Globus pallidus (tissue), 1 donor: ENCODE measurements at places on chromosomes 11 and 22.
A peak's percentile ranks its signal among the peaks of the same experiment; 100 is the strongest.

DNA sequence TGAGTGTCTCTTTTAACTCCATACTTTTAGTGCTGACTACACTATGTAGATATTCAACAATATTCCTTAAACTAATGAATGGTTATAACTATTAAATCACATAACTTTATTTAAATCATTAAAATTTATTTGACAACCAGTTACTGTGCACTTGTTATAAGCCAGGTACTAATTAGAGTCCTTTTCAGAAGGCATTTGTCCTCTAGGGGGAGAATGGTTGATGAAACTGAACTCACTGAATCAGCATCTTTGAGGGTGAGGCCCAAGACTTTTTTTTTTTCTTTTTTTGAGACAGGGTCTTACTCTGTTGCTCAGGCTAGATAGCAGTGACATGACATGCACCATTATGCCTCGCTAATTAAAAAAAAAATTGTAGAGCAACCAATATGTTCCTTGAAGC lies 515.6 kb upstream of the CCDC90B start:
- DNase-seq, result no peak

DNA sequence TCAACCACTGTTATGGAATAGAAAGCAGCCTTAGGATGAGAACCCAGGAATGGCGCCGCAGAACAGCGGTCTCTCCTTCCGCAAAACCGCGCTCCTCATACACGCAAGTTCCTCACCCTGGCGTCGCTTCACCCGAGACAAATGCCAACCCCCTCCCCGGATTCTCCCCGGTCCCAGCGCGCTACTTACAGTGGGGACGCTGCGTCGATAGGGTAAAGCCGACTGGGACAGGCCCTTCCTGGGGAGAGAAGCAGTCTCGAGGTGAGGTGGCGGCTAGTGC lies 287 bp downstream of the RPS13 start:
- no peak for DNase-seq

GRCh38 chr22:22037229-22037628 lies 54.6 kb upstream of the TOP3B start:
- no peak for DNase-seq

- no peak for DNase-seq
Measured at GRCh38 chr22:39431216-39431801, 25.5 kb upstream of the MGAT3 start.

DNA sequence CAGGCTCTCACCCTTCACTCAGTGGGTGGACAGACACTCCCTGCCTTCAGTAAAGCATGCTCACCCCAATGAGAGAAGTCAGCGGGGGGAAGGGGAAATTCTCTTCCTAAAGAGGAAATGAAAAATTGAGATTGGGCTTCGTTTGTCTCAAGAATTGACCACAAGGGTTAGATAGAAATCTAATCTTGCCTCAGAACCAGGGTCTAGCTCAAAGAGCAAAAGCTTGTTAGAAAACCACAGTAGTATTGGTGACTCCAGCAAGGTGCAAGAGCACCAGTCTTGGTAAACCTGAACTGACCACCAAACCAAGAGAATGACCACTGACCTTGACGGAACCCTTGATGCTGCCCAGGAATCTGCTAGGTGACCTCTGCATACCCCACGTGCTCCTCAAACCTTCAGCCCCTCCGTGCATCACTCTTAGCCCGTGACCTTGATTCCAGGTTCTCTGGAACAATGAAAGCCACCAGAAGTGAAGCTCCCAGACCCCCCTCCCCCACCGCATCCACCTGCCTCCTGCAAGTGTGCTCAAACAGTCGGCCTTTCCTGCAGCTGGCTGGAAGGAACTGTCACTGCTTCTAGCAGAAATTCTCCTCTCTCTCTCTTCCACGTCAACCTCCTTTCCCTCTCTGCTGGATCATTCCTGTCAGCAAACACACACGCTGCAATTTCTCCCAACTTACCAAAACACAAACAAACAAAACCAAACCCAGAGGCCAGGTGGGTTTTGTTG lies 3.1 kb upstream of the TMA7B start:
- DNase-seq, result no peak

DNA sequence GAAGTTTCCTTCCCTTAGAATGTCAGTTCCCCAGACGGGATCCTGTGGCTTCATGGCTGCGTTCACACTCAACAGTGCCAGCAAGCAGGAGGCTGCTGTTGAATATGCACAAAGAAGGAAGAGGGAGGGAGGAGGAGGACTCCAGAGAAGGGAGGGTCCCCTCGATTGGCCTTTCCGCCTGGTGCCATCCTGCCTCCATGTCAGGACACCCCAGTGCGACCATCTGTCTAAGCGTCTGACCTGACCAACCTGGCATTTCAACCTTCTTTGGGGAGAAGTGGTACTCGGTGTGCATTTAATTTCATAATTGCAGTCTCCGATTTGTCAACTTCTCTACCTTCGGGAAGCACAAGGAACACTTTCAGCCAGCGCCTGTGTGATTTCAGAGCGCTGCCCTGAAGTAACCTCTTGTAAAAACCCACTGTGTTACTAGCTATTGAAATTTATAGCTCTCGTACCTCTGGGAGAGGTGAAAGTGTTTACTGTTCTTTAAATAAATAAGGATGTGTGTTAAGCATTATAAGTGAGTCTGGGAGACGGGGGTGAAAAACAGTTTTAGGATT lies 1491.9 kb downstream of the TBC1D22A start:
- DNase-seq, result no peak

DNA sequence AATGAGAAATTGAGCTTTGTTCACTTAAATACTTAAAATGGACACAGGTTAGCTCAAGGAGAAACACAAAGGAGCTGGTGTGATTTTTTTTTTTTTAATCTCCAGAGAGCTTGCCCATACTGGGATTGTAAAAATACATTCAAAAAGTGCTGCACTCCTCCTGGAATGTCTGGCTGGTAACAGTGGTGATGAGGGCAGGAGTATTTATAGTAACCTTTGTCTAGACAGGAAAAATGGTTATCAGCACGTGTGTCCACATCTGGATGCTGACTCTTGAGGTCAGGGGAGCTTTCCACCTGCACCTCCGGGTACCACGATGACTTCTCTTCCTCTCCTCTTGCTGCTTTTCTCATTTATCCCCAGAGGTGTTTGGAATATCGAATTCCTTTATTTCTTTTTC lies 30.1 kb downstream of the EXT2 start:
- DNase-seq, result no peak

DNA sequence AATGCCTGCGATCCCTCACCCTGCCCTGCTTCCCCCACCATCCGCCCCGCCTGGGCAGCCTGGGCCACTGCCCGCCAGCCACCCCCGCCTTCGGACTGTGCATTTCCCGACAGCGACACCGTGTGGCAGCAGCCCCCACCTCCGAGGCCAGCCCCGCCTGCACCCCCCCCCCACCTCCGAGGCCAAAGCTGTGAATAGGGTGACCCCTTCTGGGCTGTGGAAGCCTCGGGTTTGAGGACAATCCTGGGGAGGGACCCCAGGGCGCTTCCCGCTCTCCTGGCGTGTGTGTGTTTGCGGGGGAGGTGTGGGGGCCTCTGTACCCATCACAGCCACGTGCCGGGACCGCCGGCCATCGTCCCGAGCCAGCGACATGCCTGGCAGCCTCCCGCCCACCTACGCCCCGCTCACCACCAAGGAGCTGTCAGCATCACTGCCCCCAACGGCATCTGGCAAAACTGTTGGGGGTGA lies 33.8 kb upstream of the PPARA start:
- DNase-seq, result peak; percentile 93

DNA sequence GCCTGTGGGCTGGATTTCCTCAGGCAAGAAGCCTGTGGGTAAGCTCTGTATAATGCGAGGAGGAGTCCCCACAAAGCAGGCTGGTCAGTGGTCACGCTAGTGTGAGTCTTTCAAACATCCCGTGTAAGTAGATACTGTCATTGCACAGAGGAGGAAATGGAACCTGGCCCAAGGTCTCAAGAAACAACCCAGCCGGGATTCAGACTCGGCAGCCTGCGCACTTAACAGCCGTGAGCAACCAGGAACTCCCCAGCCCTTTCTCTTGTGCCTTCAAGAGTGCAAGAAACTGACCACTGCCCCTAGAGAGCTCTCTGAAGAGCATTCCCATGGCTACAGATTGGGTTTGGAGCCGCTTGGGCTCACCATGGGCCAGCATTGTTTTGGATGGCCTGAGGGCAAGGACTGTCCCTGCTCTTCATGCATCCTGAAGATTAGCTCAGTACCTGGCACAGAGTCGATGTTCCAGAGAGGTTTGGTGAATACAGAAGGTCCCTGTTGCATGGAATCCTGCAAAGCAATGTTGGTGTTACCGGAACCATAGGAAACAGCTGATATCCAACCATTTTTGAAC lies 6.0 kb downstream of the MPST start:
- DNase-seq, result no peak

GRCh38 chr11:117523680-117524079 lies 196.0 kb downstream of the CEP164 start:
- DNase-seq, result no peak

DNA sequence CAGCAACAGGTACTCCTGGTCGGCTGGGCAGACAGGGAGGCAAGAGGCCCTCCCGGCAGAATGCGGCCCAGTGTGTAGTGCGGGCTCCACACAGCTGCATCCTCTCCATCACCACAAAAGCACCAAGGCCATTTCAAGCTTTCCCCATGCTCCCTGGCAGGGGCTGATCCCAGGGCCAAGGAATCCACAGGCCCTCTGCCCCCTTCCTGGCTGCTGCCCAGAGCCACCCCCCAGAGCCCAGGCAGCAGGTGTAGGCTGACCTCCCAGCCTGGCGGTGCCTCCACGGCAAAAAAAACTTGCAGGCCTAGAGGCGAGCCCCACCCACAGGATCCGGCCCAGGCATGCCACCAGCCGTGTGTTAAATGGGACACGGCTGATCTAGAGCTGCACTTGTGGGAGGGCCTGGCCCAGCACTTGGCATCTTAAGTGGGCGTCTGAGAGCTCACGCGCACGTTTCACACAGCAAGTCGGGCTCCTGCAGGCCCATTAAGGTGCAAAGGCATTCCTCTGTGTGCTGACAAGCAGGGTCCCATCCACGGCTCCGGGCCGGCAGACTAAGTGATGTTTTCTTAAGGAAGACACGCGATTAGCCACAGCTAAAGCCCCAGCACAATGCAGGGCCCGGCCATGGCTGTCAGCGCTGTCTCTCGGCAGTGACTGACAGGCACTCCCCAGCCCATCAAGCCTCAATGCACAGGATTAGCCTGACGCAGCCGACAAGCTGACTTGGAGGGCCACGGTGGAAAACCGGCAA lies 19.8 kb upstream of the GNB1L start:
- no peak for DNase-seq

GRCh38 chr22:17063411-17064106 lies 21.2 kb upstream of the IL17RA start:
- peak; percentile 29 for DNase-seq

DNA sequence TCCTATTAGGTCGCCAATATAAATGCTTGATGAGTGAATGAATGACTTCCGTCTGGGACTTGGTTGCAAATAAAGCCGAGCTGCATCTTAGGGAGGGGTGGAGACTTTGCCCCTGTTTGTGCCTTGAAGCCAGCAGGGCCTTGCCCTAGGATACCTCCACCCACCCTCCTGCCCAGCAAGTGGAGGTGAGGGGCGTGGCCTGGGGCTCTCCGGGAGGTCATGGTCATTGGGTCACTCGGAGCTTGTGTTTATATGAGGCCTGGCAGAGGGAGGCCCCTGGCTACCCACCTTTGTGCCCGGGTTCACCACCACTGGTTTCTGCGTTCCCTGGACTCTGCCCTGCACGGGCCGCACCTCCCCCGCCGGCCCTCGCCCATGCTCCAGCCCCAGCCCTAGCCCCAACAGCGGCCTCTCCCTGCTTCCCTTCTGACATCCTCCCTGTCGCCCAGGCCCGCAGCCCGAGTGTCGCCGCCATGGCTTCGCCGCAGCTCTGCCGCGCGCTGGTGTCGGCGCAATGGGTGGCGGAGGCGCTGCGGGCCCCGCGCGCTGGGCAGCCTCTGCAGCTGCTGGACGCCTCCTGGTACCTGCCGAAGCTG lies 4.3 kb downstream of the MPST start:
- DNase-seq, result no peak

- DNase-seq, result no peak
Measured at GRCh38 chr11:33410086-33410765, 153.0 kb downstream of the HIPK3 start.

DNA sequence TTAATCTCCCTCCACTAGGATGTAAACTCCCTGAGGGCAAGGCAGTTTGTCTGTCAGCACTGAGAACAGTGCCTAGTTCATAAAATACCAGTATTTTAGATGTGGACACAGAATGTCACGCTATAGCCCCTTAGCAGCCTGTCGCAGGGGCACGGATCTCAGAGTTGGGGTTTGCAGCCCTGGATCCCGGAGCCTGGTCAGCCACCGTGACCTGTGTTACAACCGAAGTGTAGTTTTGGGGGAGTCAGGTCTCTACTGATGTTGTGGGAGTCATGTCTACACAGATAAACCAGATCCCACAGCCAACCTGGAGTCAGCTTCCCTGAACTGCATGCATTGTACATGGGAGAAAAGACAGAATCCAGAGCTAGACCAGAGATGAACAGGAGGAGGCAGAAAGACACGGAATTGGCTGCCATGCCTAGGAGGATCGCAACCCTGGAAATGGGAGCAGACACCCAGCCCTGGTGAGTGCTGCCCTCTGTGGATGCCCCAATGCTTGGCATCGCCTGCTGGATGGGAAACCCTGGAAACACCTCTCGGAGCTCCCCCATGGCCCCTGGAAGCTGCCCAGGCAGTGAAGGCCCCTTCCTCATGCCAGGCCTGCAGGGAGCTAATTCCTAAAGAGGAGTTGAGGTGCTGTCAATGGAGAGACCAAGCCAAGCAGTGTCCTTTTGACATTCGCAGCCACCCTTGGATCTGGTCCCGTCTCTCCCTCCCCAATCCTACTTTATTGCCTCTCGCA lies 851.3 kb downstream of the TBC1D22A start:
- DNase-seq, result no peak

- DNase-seq, result no peak
Measured at GRCh38 chr11:111699579-111700156, 66.5 kb downstream of the PPP2R1B start.

- DNase-seq, result no peak
Measured at GRCh38 chr11:67666676-67667489, 7.5 kb downstream of the ALDH3B2 start.

DNA sequence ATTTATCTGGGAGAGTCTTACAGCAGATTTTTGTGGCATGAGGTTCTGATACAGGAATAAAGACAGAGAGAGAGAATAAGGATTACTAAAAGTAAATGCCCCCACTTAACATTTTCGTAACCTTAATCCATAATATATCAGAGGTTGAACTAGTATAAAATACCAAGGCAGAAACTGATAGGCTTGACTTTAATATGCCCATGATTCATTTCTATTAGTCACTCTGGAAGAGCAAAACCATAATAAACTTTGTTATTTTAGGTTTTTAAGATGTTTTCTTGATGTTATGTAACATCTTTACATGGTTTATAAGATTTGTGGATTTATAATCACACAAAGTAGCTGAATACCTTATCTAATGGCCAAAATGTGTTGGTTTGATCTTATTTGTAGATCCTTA lies 19.1 kb downstream of the GUCY1A2 start:
- no peak for DNase-seq

DNA sequence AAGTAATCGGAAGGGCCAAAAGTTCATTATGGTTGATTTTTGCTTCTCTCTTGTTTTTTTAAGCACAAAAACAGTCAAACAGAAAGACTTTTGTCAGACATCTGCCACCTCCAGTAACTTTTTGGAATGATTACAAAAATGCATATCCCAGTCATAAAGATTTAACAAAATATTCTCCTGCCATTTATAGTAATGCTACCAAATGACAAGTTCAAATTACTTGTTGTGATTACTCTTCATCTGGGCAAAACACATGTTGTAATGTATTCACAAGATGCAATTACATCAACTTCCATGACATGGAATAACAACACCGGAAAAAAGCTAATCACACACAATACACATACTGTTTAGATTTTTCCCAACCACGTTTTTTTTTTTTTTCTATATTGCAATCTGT lies 1017.5 kb upstream of the TENM4 start:
- no peak for DNase-seq

GRCh38 chr22:39351689-39352214 lies 2.0 kb downstream of the SYNGR1 start:
- DNase-seq, result no peak
